ENCODE measurements at places on chromosomes 5 and 9. TPM values are rescaled to one million over a fixed set of nuclear protein-coding genes. Genes with fewer than 3 reads are reported as not detected.

Gene CNTNAP3B
- total RNA-seq = 19.2 TPM

Gene CCDC183
- 0.10 TPM for total RNA-seq

Gene SCGB3A2
- not detected for total RNA-seq

Gene CDKN2B
- not detected for total RNA-seq

Gene ST8SIA4
- total RNA-seq = 0.74 TPM

Gene SLIT3
- total RNA-seq = 21.9 TPM

Gene F2RL2
- 6.1 TPM for total RNA-seq

Gene CCNI2
- 0.20 TPM for total RNA-seq

Gene FCN2
- not detected for total RNA-seq

Gene EQTN
- total RNA-seq = not detected

Gene NIPSNAP3A
- 10.7 TPM for total RNA-seq

Gene SLC26A2
- total RNA-seq = 23.0 TPM

Gene CDH12
- not detected for total RNA-seq

Gene LIX1
- total RNA-seq = not detected

Gene ADAMTS13
- 0.49 TPM for total RNA-seq

Gene OLFML2A
- 25.3 TPM for total RNA-seq

Gene C5orf58
- total RNA-seq = not detected

Gene ACOT12
- total RNA-seq = not detected

Gene SVEP1
- 1.9 TPM for total RNA-seq

Gene REEP2
- 7.5 TPM for total RNA-seq

Gene LTC4S
- total RNA-seq = 0.26 TPM

Gene OGN
- total RNA-seq = not detected

Gene FAM151B
- 2.1 TPM for total RNA-seq

Gene ATP10B
- not detected for total RNA-seq

Gene PAEP
- total RNA-seq = 0.20 TPM

Gene SLC45A2
- not detected for total RNA-seq

Gene SPATA31D4
- not detected for total RNA-seq

Gene PCDHB9
- total RNA-seq = not detected

Gene SOX30
- 0.05 TPM for total RNA-seq

Gene SLC1A3
- not detected for total RNA-seq

Gene DRD1
- 0.77 TPM for total RNA-seq
